ENCODE measurements at places on chromosomes 2 and 18.

DNA sequence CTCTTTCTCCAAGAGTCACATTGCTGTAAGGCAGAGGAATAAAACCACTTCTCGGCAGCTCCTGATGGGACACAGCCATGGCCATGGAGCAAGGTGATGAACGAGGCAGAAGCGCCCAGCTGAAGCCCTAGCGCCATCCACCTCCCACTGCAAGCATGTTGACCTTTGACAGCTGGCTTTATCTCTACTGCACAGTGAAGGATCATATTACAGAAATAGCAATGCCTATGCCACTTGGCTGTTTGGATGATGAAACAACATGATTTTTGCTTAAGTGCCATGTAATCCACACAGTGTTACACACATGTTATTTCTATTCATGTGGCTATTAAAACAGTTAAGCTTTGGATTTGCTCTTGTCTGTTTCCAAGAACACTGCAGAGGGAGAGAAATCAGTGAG, 167.7 kb downstream of the VAPA start:
- no peak for DNase-seq

DNA sequence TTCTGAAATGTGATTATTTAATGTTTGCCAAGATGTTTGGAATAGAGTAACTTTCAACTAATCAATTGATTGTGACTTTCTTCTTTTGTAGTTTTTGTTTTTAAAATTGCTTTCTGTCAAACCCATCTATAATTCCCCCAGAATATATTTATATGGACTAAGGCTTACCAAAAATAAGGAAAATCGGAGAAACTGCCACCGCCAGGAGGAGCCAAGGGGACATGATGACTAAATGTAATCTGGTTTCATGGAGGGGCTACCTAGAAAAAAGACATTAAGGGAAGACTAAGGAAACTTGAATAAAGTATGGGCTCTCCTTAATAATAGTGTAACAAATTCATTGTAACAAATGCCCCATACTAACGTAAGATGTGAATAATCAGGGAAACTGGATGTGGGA, 19.5 kb downstream of the BOLA3 start:
- no peak for DNase-seq

GRCh38 chr2:217222309-217222910, 362.5 kb upstream of the TNP1 start:
- no peak for DNase-seq

GRCh38 chr2:156476850-156477206, 40.6 kb downstream of the GPD2 start:
- no peak for DNase-seq

GRCh38 chr2:40039549-40039948, 260.5 kb upstream of the THUMPD2 start:
- DNase-seq, result no peak

- no peak for DNase-seq
Measured at GRCh38 chr18:79510046-79510685, 114.4 kb downstream of the NFATC1 start.

DNA sequence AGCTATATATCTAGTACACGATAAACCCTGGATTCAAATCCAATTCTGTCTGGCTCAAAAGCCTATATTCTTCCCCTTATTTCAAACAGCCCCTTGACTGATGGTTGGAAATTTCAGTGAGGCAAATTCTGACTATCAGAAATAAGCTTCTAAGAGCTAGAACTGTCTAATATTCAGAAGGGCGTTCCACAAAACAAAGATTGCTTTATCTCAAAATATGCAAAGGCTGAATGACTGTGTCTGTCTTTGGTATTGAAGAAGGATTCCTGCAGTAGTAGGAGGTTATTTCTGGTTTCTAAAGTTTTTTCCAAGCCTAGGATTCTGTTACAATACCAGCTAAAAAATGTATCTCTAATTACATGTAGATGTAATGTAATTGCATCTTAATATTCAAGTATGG, 31.1 kb downstream of the DRC1 start:
- no peak for DNase-seq

DNA sequence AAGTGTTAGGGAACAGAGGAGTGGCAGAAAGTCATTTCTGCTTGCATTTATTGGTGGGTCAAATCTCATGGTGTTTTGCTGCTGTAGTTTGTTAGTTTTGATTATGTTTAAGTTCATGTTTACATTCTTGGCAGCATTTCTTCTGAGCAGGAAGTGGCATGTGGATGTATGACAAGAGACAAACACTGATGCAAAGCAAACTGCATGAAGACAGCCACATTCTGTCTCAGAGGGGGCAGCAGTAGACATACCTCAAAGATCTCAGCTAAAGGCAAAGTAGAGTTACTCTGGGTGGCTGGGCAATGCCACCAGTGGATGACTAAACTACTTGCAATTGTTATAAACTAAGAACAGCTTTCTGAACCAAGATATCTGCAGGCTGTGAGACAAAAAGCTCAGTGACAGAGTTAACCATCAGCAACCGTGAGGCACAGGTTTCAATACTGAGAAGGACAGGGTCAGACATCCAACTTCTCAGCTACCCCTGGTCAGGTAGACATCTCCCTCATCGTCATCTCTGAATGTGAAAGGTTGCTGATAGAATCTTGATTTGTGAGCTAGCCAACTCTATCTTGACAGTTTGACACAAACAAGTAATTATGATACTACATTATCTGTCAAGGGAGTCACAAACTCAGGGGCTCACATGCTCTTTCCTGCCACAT, 16.4 kb downstream of the GALNT3 start:
- no peak for DNase-seq

DNA sequence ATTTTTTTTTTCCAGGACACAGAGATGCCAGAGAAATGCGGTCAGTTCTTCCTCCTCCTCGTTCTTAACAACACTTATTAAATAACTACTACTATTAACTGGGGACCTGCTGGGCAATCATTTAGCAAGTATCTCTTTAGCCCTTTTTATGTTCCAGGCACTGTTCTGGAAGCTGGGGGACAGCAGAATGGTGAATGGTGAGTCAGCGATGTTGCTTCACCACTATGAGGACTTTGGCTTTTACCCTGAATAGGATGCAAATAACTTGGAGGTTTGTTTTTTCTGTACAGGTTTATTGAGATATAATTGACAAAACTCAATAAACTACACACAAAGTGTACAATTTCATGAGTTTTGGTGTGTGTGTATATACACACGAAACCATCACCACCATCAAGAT, 179.9 kb upstream of the MSH6 start:
- no peak for DNase-seq

- peak; percentile 85 for DNase-seq
Measured at GRCh38 chr2:231786177-231786916, at the start of gene COPS7B. TSS of gene COPS7B (plus strand) at chr2:231786445. CDS start at chr2:231788571, 2,126 bp downstream.

- peak; percentile 76 for DNase-seq
Measured at GRCh38 chr2:69781321-69782248, 39.7 kb downstream of the ANXA4 start.

All from lung microvascular endothelial cell (primary cell).